ENCODE measurements at places on chromosomes 7 and 10. TPM values are rescaled to one million over a fixed set of nuclear protein-coding genes. Genes with fewer than 3 reads are reported as not detected.

GRCh38 chr7:104275900-104276299, 52.5 kb upstream of the LHFPL3 start:
- DNase-seq = no peak

GRCh38 chr10:45136256-45136655, 135.5 kb downstream of the ZNF22 start:
- no peak for DNase-seq

GRCh38 chr7:17497549-17498167, 199.2 kb downstream of the AHR start:
- no peak for DNase-seq

DNA sequence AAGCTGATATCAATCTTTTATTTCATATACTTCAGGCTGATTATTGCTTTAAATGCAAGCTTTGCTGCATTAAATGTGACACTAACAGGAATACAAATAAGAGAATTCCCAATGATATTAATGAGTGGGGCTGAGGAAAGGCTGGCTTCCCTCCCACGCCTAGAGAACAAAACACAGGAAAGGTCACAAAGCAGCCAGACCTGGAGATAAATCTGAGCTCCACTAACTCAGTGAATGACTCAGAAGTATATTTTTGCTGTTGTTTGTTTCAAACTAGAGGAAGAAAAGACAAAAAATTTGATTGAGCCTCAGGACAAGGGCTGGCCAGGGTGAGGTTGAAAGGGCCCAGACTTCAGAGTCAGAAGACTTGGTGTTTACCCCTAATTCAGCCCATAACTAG, 88.1 kb downstream of the XPNPEP1 start:
- DNase-seq = peak; percentile 57

- DNase-seq = no peak
Observed at GRCh38 chr10:37549054-37549453, 308.4 kb downstream of the ZNF248 start.

DNA sequence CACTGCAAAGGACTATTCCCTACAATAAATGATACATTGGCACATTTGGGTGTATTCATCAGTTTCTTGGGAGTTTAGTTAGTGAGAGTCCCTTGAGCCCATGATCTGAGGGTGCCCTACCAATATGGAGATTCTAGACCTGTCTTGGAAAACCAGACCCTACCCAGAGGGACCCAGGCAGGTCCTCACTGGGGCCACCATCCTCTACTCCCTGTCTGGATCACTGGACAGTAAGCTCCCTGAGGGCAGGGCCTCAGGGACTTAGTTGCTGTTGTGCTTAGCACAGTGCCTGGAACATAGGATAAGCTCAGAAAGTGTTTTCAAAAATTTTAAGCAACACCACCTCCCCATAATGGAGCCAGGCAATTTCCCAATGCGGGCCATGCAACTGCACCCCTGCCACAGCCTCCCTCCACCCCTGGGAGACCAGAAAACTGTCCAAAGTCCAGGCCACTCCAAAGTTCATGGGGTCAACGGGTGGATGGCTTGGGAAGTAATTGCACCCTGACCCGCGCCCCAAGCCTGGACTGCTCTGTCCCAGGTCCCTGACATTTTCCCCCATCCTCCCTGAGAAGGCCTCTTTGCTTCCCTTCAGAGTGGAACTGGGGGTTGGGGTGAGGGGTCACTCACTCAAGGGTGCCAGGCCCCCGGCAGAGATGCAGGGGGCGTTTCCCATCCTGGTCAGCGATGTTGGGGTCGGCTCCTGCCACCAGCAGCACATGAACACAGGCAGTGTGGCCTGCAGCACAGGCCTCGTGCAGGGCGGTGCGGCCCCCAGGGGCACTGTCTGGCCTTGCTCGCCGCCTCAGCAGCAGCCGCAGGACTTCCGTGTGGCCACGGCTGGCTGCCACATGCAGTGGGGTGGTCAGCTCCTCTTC, 1.0 kb downstream of the ASB10 start:
- DNase-seq = no peak

- DNase-seq = peak; percentile 18
Observed at GRCh38 chr10:137606-138005, 2.4 kb downstream of the ZMYND11 start.

DNA sequence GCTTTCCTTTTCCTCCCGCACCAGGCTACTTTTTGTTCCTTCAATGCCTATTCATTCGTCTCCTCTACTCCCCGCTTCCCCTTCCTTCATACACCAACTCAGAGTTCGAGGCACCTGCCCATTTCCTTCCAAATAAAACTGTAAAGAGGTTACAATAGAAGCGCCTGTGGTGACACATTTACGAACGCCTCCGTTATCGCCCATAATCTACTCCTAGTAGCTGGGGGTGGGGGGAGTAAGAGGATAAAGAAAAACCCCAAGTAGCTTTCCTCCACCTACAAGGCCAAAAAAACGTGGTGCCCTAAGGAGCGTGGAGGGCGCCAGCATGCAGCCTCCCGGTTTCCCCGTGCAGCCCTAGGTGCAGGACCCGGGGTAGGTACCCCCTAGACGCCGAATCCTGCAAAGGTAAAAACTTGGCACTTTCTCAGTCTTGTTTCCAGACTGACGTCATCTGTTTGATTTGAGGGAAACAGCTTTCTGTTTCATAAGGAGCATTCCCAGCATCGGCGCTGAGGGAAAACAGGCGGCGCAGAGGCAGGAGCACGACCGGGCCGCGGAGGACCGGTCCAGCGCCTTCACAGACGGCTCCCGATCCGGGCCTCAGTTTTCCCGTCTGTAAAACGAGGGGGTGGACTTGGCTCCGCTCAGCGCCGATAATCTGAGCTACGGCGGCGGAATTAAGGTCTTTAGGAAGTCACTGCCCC, 922 bp downstream of the PPA1 start:
- peak; percentile 73 for DNase-seq

- DNase-seq = no peak
Observed at GRCh38 chr10:86598151-86598550, 56.2 kb upstream of the OPN4 start.

DNA sequence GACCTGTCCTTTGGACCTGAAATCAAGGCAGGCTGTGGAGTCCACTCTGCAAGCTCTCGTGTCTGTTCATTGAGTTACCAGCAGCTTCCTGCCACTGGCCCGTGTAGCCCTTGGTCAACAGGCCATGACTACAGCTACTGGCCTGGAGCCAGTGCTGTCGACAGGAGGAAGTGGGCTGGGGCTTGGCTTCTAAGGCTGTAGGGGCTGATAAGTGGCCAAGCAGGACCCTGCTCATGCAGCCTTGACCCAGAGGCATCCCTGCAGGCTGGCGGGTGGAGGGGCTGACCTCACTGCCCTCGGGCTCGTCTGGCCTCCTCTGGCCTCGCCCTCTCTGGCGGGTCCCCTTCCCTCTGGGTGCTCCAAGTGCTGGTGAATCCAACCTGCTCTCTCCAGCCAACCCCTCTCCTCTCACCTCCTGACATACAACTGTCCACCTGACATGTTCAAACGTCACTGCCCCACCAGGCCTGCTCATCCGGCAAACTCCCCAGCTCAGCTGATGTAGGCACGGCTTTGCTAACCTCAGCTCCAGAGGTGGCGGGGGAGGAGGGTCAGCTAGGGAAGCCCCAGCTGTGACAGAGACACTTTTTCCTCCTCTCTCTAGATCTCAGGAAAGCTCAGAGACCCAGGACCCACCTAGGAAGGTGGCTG, 188.6 kb upstream of the LYZL2 start:
- peak; percentile 89 for DNase-seq

DNA sequence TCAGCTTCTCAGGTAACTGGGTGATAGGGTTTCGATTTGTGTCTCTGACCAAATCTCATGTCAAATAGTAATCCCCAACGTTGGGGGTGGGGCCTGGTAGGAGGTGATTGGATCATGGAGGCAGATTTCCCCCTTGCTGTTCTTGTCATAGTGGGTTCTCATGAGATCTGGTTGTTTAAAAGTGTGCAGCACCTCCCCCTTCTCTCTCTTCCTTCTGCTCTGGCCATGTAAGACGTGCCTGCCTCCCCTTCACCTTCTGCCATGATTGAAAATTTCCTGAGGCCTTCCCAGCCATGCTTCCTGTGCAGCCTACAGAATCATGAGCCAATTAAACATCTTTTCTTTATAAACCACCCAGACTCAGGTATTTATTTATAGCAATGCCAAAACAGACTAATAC, 21.9 kb upstream of the SMURF1 start:
- DNase-seq = no peak

GRCh38 chr7:16986755-16987154, 105.0 kb upstream of the AGR3 start:
- no peak for DNase-seq

GRCh38 chr7:51134013-51134441, 182.6 kb downstream of the COBL start:
- DNase-seq = peak; percentile 79

- DNase-seq = no peak
Observed at GRCh38 chr10:133370030-133370786, 2.9 kb downstream of the ECHS1 start.

GRCh38 chr7:24830440-24831050, 73.3 kb upstream of the GSDME start:
- DNase-seq = peak; percentile 27

GRCh38 chr10:104121485-104122224, at the start of gene SFR1:
SFR1 (plus strand) TSS chr10:104122171; CDS start chr10:104122184, 13 bp downstream.
- peak; percentile 99 for DNase-seq

DNA sequence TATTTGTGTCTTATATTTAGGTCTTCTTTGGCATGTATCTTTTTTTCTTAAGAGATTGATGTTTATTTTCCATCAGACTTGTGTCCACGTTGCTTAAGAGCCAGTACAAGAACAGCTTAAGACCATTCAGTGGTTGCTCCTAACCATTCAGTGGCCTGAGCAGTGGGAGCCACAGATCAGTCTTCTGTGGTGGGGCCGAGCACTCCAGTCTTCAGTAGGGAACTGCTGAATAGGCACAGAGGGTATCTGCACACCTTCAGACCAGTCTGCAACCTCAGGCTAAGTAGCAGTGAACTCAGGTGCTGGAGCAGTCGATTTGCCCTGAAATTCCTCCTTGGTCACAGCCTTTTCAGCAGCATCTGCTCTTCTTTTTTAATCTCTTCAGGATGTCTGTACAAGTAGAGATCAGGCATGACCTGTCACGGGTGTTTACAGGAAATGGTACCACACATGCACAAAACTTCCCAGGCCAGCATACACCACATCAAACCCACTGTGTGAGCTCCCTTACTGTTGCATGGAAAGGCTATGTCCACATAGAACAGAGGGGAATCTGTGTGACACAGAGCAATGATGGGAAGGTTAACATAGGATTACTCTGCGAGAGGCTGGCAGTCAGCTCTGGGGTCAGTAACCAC, 51.5 kb downstream of the FAM107B start:
- no peak for DNase-seq

DNA sequence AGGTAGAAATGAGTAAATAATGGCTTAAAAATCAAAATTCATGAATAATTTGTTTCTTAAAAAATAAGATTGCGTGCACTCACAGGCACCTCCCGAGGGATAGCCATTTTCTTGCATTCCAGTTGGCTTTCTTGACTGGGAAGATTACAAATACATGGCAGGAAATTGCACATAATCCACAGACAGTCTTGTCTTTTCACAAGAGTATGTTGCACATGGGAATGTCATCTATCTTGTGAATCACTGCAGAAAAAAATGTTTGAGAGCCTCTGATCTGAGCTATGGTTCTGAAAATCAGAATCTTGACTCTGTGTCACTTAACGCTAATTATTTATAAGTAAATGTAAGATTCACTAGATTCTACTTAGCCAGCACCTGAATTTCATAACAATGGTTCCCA, 74.1 kb upstream of the PRKG1 start:
- no peak for DNase-seq

- DNase-seq = peak; percentile 45
Observed at GRCh38 chr10:35420044-35420443, 83.7 kb downstream of the CCNY start.

DNA sequence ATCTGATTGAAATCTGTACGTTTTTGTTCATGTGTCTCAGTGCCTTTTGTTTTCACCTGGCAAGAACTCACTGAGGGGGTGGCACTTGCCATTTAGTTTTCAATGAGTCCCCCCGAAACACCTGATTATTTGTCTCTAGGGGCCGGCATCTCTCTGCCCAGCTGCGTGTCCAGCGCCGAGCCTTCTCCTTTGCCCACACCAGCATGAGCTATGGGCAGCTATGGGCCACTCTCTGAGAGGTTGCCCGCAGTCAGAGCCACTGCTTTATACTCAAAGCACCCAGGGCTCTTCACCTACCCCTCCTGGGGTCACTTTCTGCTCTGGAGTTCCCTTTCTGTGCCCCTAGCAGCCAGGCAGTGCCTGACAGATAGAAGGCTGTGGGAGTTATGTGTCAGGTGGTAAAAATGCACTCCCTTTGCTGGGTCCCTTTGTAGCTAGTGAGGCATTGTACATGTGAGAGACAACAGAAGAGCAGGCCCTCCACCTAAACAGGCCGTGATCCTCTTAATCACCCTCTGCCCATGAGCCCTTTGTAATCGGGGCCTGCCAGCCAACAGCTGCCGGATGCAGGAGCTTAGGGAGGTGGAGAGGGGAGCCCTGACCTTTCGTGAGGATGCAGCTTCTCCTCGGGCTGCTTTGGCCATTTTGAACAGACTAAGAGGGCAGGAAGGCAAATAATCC, 133.1 kb upstream of the NPS start:
- DNase-seq = no peak

GRCh38 chr7:34457329-34457728, 200.7 kb upstream of the NPSR1 start:
- no peak for DNase-seq

GRCh38 chr10:26448706-26449435, 10.7 kb downstream of the APBB1IP start:
- no peak for DNase-seq

GRCh38 chr10:124588736-124589490, 127.3 kb downstream of the LHPP start:
- DNase-seq = peak; percentile 17

Gene RNF148
- 2.6 TPM for total RNA-seq

Gene CXCL12
- total RNA-seq = 2.9 TPM

Gene SPDYE17
- total RNA-seq = not detected

Gene NODAL
- not detected for total RNA-seq

Gene PCLO
- 3.7 TPM for total RNA-seq

Gene CACNA2D1
- total RNA-seq = 20.6 TPM

Gene HOXA2
- 0.33 TPM for total RNA-seq

Gene CREB5
- total RNA-seq = 1.5 TPM

Gene ANKRD61
- 0.14 TPM for total RNA-seq

Gene ACHE
- 4.9 TPM for total RNA-seq

Gene SEMA3C
- total RNA-seq = 4.2 TPM

Gene NHLRC2
- 22.6 TPM for total RNA-seq
